ENCODE measurements at places on chromosomes 7 and 10. TPM values are rescaled to one million over a fixed set of nuclear protein-coding genes. Genes with fewer than 3 reads are reported as not detected.

GRCh38 chr10:11499425-11500071 lies 111.9 kb downstream of the USP6NL start:
- H3K27ac ChIP-seq, result no peak overlapping the region
- no peak overlapping the region for H3K4me3 ChIP-seq
- H3K4me1 ChIP-seq, result no peaks in the 10 kb centered on the region
- no peak for DNase-seq

GRCh38 chr7:2165610-2166594 lies 66.8 kb downstream of the MAD1L1 start:
- H3K4me1 ChIP-seq, result peaks cover 19% of the 10 kb centered on the region
- no peaks in the 10 kb centered on the region for H3K27me3 ChIP-seq
- DNase-seq, result no peak
- H3K36me3 ChIP-seq, result peaks cover 5% of the 10 kb centered on the region

DNA sequence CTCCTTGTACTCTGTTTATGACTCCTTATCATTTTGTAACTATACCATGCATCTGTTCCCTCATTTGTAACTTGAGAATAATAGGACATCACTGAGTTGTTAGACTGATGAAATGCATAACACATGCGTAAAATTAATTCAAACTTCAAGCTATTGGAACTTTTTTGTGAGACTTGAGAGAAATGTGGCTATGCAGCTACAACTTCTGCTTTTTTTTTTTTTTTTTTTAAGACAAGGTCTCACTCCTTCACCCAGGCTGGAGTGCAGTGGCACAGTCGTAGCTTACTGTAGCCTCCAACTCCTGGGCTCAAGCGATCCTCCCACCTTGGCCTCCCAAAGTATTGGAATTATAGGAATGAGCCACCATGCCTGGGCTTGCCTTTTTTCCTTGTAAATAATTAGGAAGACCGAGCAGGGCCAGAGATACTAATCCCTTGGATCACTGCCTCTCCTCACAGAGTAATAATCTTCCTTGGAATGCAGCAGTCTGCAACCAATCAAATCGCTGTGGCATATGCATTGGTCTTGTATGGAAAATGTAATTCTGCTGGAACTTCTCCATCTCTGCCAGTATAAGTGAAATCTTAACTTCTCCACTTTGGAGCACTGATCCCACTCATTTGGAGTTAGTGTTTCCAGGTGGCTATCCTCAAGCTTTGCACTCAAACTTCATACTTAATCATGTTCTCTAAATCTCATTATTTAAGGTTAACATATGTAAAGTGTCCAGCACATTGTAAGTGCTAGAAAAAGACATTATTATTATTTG lies 2.0 kb upstream of the PANK1 start:
- H3K27me3 ChIP-seq, result no peaks in the 10 kb centered on the region
- H3K4me1 ChIP-seq, result peaks cover 19% of the 10 kb centered on the region
- no peak overlapping the region for H3K4me3 ChIP-seq
- no peak for DNase-seq

Gene ZNF22
- total RNA-seq, result 10.8 TPM

Gene FBXL15
- 6.4 TPM for total RNA-seq

Gene FKBP14
- total RNA-seq, result 26.2 TPM

Gene WNT8B
- total RNA-seq, result not detected

Gene MRPS16
- 126 TPM for total RNA-seq

Gene KCNMA1
- 0.59 TPM for total RNA-seq

Measured in Calu3 (cell line).